ENCODE measurements at places on chromosomes 5 and 9.

DNA sequence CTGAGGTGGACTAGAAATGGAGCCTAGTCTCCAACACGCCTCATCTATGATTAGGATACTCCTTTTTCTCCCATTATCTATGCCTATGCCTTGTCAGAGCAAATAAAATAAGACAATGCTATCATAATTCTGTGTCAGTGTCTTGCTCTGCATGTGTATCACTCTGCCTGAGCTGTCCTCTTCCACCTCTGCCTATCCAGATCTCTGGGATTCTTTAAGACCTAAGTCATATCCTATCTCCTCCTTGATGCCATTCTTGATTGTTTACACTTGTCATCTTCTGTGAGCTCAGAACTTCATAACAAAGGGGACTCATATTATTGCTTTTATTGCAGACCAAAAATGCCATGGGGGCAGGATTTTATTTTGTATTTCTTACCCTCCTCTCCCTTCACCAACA is 351.2 kb upstream of the C9orf72 start:
- no peak for DNase-seq

- no peak for DNase-seq
Measured at GRCh38 chr5:115738830-115739229, 77.6 kb downstream of the CDO1 start.

DNA sequence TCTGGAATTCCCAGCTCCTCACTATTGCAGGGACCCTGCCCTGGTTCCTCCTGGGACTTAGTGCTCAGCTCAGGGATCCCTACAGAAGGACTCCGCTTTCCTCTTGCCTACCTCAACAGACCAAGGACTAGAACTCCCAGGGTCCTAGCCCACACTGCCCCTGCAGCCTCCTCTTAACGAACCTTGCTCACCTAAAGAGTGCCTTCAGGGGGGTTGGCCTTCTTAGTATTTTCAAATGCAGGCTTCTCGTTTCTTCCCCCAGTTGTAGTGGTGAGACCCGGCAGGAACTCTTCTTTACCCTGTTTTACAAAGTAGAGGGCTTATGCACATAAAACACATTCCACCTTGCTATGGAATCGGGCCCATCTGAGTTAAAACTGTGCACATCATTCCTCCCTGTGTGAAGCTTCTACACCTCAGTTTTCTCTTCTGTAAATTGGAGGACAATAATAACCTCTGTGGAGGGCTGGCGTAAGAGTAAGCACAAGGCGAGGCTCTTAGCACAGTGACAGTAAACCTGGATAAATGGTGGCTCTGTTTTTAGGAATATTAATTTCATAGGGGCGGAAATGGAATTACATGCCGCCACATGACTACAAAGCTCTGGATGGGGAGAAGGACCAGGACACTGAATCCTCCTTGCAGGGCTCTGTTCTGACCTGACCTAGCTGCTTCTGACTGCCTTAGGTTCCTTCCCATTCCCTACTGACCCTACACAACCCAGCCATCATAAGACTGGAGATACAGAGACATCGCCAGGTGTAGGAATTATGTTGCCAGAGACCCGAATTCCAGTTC is 3.8 kb upstream of the HAND1 start:
- DNase-seq, result no peak

GRCh38 chr5:16551628-16552027 is 65.2 kb downstream of the RETREG1 start:
- DNase-seq, result no peak

GRCh38 chr9:131275332-131276093 is 797 bp downstream of the FAM78A start:
- no peak for DNase-seq

- peak; percentile 77 for DNase-seq
Measured at GRCh38 chr5:181189363-181189961, 15.5 kb downstream of the TRIM7 start.

DNA sequence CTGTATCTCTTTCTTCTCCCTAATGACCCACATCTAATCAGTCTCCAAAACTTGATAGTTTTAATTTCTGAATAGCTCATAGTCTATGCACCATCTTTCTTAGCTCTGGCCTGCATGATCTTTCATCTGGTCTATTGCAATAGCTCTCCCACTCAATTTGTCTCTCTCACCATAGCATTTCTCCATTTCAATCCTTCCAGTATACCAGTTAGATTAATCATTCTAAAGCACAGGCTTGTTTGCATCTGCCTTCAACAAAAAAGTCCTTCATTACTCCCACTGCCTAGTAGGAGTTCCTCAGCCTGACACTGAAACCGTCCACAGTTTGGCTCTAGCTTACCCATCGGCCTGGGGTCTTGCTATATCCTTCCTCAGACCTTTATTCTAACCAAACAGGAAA is 344.9 kb downstream of the ENC1 start:
- no peak for DNase-seq

DNA sequence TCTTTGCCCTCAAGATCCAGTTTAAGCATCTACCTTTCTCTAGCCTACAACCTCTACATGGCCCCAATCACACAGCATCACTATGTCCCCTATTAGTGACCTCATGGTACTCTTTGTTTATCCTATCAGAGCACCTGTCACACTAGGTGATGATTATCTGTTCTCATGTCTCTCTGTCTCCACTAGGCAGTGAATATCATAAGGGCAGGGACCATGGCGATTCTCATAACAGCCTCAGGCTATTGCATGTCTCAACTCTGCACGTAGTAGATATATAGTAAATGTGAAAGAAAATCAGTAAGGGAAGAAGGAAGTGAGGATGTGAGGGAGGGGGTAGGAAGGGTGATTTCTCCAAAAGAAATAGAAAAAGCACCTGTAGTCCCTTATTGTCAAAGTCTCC is 311.0 kb downstream of the NSG2 start:
- DNase-seq, result no peak

GRCh38 chr9:113570749-113571711 is 107.5 kb downstream of the RGS3 start:
- DNase-seq, result no peak

GRCh38 chr5:75037106-75037505 is 15.3 kb downstream of the GCNT4 start:
- DNase-seq, result peak; percentile 93

GRCh38 chr9:72946318-72946717 is 6.5 kb downstream of the ALDH1A1 start:
- no peak for DNase-seq

- DNase-seq, result no peak
Measured at GRCh38 chr9:20906326-20906725, 125.1 kb downstream of the HACD4 start.

DNA sequence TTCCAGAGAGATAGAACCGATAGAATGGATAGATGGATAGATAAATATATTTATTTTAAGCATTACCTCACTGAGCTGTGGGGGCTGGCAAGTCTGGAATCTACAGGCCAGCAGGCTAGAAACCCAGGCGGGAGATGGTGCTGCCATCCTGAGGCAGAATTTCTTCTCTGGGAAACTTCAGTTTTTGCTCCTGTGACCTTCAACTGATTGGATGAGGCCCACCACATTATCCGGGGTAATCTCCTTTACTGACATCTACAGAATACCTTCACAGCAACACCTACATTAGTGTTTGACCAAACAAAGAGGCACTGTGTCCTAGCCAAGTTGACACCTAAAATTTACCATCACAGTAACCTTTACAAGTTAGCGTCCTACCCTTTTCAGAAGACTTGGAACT is 29.2 kb upstream of the TENT4A start:
- DNase-seq, result no peak

DNA sequence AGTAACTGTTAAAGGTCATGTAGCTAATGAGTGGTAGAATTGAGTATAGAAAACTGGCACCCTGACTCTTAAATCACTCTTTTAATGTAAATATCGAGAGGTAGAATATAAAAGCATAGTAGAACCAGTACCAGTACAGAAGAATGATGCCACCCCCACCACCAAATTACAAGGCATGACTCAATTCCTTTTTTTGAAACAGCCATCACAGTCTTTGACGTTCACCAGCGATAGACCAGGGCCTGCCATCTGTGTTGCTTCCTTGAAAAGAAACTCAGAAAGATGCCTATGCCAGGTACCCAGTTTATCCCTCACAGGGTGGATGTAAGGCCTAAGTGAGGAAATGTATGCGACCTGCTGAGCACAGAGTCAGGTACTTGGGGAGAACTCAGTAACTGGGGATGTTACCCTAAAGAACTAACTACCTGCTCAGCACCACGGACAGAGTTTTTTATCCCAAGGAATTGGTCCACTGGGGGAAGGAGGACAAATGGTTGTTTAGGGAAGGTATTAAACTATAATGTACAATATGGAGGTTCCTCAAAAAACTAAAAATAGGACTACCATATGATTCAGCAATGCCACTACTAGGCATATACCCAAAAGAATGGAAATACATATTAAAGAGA is 116.5 kb downstream of the BRINP1 start:
- no peak for DNase-seq

GRCh38 chr5:127988146-127988760 is 95.3 kb upstream of the SLC12A2 start:
- peak; percentile 72 for DNase-seq
